ENCODE measurements at places on chromosomes 6 and 20.
A peak's percentile ranks its signal among the peaks of the same experiment; 100 is the strongest.

DNA sequence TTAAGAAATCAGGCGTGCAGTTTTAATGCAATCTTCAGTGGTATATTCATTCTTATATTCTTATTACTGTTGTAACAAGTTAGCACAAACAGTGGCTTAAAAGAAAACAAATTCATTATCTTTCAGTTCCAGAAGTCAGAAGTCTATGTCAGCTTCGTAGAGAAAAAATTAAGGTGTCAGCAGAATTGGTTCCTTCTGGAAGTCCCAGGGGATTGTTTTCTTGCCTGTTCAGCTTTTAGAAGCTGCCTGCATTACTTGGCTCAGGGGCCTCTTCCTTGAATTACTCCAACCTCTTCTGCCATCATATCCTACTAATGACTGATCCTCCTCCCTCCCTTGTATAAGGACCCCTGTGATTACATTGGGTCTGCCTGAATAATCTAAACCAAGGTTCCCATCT is 243.9 kb downstream of the ZNF217 start:
- DNase-seq: no peak

DNA sequence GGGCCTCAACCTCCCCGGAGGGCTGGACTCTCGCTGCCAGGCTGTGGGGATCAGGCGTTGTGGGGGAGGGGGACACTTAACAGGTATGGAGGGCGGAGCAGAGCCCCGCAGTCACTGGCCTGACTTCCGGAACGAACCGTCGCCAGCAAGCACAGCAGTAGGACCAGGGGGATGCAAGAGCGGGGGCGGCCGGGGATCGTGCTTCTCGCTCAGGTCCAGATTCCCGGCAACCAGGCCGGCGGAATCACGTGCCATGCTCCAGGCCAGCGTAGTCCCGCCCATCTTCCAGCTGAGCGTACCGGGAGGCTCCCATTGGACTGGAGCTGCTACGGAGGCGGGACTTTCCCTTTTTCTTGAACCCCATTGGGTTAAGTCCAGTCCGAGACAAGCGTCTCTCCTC is 10.0 kb upstream of the POU5F1 start:
- DNase-seq: no peak

DNA sequence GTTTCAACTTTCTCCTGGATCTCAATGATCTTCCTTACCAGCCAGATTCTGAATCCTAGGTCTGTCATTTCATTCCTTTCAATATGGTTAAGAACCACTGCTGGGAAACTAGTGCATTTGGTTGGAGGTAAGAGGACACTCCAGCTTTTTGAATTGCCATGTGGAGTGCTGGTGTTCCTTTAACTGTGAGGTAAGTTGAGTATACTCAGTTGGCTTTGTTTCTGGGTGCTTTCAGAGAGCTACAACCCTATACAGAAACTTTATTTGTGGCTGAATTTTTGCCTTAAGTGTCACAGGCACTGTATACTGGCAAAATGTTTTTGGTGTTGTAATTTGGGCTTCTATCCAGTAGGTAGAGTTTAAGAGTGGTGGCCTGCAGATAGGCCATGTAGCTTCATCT is 175.8 kb downstream of the TBC1D32 start:
- DNase-seq: no peak

DNA sequence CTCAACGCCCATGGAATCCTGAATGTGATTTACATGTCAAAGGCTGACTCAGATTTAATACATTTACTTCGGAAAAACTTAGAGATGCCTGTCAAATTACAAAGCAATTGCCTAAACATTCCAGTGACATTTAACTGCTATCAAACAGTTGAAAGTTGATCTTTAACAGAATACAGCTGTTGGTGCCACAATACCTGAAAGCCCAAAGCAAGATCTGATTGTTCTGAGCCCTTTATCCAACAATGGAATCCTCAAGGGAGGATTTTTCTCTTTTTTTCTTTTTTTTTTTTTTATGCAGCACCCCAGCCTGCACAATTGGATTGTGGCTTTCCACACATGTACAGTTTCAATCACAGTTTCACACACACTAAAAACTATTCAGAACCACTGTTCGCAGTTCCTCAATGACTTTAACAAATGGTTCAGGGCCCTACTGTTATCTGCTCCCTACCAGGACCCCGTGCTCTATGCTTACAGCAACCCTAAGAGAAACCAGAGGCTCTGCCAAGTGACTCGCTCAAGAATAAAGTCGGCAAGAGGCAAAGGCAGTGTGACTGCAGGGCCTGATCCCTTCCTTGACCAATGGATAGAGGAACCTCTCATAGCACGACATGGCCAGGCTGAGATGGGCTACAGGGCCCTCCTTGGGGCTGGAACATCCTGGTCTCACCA is 33.3 kb downstream of the EPB41L2 start:
- no peak for DNase-seq

GRCh38 chr6:85361643-85362014 is 88.3 kb upstream of the NT5E start:
- DNase-seq: no peak

DNA sequence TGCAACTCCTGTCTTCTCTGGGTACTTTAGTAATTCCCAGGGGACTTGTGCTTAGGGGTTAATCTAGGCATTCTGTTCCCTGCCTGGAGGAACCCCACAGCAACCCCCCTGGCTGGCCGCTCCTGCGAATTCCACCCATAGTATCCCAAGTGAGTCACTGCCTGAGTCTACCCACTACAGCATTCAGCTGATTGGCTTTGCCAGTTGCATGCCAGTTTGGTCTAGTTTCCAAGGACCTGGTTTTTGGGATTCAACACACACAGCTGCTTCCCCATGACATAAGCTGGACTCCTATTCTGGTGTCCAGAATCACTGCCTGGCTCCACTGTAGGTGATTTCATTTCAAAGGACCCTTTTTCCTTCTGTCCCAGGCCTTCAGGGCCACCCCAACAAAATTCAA is 40.3 kb downstream of the PLCG1 start:
- no peak for DNase-seq

- DNase-seq: peak; percentile 55
Measured at GRCh38 chr6:16206595-16207037, 31.8 kb upstream of the GMPR start.

- no peak for DNase-seq
Measured at GRCh38 chr20:64114356-64114971, 7.1 kb upstream of the NPBWR2 start.
